ENCODE measurements at places on chromosomes 5 and 9. TPM values are rescaled to one million over a fixed set of nuclear protein-coding genes. Genes with fewer than 3 reads are reported as not detected.

DNA sequence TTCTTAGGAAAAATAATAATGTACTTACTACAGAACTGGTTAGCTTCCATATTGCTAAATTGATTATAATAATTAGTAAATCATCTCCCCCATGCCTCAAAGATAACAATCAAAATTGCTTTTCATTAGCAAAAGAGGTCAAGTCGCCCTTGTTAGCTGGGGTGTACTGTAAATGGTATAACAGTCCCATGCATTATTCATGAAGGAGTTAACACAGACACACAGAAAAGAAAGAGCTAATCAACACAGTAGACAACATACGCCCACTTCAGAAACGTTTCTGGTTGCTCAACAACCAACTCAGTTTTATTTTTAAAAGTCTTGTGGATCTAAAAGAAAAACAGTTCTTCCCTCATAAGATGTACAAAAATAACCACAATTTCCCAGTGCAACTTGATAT is 100.2 kb downstream of the MPDZ start:
- DNase-seq: no peak

DNA sequence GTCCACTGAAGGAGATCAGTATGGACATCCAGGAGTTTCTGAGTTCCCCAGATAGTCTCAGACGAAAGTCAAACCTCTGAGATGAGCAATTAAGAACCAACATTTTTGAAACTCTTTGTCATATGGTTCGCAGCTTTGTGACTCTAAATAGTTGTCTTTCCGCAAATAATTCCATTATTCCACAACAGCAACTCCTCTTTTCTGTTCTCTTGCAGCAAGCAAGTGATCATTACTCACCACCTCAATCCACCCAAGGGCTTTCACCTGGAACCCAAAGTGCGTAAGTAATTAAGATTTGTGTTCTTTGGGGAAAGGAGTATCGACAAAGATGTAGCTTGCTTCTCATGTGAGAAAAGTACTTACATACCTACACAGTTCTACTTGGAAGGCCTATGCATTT is 15.6 kb downstream of the MTX3 start:
- DNase-seq: no peak

DNA sequence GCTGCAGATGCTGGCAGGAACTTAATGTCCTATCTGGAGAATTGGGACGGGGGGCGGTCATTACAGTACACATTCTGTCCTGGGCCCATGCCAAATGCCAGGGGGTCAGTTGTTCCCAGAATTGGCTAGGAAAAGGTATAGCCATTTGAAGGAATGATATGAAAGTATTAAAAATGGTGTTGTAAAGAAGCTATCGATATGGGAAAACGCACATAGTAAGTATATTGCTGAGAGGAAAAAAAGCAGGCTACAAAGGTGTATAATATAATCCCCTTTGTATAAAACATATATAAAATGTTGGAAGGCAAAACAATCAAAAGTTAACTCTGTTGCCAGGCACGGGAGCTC is 450 bp upstream of the ARHGEF39 start:
- no peak for DNase-seq

The POLE3 gene
- 73.8 TPM for total RNA-seq

- DNase-seq: no peak
These were observed 2125.4 kb upstream of the WWC1 start for GRCh38 chr5:166166071-166166470.

- DNase-seq: peak; percentile 41
These were observed 32.6 kb upstream of the EGFL7 start for GRCh38 chr9:136629879-136630661.

- no peak for DNase-seq
These were observed 148.3 kb upstream of the SLC24A2 start for GRCh38 chr9:19937121-19937520.

- DNase-seq: no peak
These were observed 2.9 kb downstream of the WDR38 start for GRCh38 chr9:124855944-124856765.

The SAXO1 gene
- total RNA-seq: not detected

DNA sequence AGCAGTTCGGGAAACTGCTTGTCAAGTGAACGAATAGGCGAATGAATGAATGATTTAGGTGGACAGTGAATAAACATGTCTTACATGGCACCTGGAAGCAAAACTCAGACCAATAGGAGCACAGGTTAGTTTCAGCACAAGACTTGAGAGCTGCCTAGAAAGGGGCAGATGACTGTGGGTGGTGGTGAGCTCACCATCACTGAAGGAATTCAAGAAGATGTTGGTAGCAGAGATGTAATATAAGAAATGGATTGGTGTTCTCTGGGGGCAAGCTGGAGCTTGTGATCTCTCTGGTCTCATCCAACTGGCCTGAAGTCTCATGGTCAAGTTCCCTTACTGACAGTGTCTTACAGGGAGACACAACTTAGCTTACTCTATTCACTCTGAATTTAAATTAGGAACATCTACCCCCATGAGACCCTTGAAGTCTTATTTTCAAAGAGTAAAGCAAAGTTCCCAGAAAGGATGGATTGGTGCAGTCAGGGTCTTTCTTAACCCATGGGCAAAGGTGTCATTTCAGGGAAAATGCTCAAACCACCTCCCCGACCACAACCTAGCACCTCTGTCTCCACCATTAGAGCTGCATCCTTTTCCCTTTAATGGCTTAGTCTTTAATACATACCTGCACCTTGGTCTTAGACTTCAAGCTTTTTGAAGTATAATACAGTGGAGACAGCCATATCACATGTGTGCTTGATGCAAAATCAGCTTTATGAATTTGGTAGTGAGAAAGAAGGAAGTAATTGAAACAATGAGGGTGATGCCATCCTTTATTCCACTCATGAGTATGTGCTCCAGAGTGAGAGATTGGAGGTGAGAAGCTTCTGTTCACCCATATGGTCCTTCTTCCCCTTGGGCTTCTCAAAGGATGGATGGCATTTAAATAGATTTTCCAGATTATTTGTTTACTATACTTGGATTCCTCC is 5.1 kb downstream of the LCP2 start:
- no peak for DNase-seq

The PCDHGC5 gene
- total RNA-seq: not detected

- no peak for DNase-seq
These were observed 26.1 kb upstream of the CTSL start for GRCh38 chr9:87699835-87700234.

DNA sequence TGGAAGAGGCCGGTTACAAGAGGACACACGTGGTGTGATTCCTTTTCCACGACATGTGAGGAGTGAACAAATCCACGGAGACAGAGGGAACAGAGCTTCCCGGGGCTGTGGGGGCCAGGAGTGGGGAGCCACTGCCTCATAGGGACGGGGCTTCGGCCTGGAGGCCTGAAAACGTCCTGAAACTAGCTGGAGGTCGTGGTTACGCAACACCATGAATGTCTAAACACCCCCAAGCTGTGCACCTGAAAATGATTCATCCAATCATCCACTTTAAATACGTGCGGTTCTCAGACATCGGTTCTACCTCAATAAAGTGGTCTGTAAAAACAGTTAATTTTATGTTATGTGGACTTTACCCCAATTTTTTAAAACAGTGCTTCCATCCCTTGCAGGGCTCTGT is 65.3 kb upstream of the PPP1R26 start:
- DNase-seq: no peak

The MRRF gene
- total RNA-seq: 58.8 TPM

DNA sequence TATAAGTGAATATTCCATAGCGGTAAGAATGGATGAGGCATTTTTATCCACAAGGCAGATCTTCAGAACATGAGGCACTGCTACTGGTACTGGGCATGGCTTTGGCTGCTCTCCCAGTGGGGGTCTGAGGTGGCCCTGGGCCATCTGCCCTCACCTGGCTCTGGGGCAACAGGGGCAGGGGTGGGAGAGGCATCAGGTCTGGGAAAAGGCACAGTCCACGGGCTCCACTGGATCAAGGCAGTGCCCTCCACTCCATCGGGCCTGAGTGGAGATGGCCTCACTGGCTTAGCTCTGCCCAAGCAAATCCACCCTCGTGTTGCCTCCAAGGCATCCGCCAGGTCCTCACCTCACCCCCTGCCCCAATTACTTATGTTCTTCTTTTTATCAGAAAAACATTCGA is 10.9 kb upstream of the NKD2 start:
- no peak for DNase-seq

GRCh38 chr5:75993643-75994520 is 89.3 kb upstream of the SV2C start:
- DNase-seq: no peak

The CCDC192 gene
- not detected for total RNA-seq

DNA sequence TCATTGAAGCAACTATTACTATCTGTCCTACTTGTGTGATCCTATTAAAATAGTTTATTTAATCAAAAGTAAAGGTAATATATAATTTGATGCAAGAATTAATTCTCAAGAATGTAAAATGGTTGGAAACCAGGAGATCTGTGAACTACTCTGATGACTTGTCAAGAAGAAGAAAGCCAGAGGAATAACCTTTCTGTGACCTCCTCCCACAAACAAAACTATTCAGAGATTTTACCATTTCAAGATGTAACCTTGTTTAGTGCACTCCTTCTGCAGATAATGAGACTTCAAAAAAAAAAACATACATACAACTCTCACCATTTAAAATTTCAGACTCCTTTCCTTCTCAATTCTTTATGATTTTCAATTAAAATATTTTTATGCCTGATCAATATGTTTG is 79.5 kb downstream of the RFX3 start:
- DNase-seq: no peak

GRCh38 chr5:118076490-118076889 is 911.9 kb downstream of the DTWD2 start:
- DNase-seq: no peak

The LHFPL2 gene
- total RNA-seq: 0.09 TPM

The ARHGEF37 gene
- total RNA-seq: 1.6 TPM

DNA sequence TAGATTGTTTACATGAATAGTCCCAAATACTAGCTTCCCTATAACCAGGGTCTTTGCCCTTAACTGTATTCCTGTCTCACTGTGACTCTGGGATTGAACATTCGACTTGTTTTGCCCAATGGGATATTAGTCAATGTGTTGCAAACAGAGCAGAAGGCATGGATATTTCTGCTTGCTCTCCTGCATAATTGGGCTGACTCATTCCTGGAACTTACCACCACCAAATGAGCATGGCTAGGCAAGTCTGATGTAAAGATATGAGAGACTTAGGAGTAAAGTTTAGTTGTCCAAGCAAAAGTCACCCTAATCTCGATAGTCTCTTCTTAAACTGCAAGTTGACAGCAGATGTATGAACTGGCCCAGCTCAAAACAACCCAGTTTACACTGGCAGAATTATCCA is 273.5 kb upstream of the CCNG1 start:
- no peak for DNase-seq

- no peak for DNase-seq
These were observed 74.3 kb downstream of the COL23A1 start for GRCh38 chr5:178515776-178516503.

GRCh38 chr9:113468716-113469448 is 5.4 kb downstream of the RGS3 start:
- DNase-seq: no peak

- DNase-seq: no peak
These were observed 1.0 kb downstream of the NREP start for GRCh38 chr5:111755942-111756381.

- DNase-seq: no peak
These were observed 8.3 kb downstream of the ATG10 start for GRCh38 chr5:81980160-81980559.

DNA sequence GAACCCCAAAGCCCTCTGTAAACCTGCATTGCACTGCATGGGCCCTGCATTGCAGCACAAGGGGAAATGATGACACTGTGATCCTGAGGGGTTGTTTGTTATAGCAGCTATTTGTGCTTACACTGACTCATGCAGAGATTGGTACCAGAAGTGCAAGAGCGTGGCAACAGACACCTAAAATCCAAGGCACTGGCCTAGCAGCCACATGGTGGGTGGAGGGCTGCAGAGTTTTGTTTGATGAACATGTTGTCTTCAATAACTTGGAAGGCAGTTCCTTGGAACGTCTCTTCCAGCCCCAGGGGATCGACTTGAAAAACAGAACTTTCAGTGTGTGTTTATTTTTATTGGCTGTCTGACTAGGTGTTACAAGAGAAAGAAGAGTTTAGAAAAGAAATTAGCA is 14.5 kb downstream of the FCN2 start:
- no peak for DNase-seq

- DNase-seq: no peak
These were observed 40.5 kb downstream of the MVB12B start for GRCh38 chr9:126367139-126367538.

- DNase-seq: no peak
These were observed 31.6 kb downstream of the ATP6V0E1 start for GRCh38 chr5:173015192-173015591.

The FBXO4 gene
- total RNA-seq: 16.1 TPM

GRCh38 chr9:82584349-82584863 is 478.5 kb downstream of the RASEF start:
- no peak for DNase-seq

DNA sequence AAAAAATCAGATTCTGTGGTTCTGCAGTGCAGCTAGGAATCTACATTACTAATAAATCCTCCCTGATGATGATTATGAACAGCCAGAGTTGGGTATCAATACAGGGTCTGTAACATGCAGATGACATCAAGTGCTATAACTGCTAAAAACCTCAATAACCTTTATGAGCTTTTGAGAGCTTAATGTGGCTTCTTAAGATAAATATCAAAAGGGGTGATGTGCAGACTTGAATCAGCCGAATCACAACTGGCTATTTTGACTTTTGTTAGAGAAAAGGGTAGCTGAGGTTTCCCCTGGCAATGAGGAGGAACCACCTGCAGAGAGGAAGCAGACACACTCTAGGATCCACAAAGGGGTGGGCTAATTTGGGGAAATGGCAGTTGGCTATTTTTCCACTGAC is 30.2 kb downstream of the CAPSL start:
- DNase-seq: no peak

DNA sequence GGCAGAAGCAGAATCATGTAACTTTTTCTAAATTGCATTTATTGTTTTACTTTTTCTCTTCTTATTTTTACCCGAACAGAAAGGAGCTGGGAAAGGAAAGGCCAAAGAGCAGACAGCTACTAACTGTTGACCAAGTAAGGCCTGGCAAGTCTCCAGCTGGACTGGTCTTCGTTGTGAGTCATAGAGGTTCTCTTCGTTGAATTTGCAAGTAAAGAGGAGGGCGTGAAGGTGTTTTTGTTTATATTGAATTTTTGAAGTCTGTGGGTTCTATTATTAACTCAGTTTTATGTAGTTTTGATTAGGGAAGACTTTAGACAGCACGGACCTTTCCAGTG is 416.5 kb upstream of the CCNH start:
- DNase-seq: no peak

The NSG2 gene
- total RNA-seq: not detected

The SLC6A3 gene
- not detected for total RNA-seq

The NOTCH1 gene
- total RNA-seq: 81.3 TPM

DNA sequence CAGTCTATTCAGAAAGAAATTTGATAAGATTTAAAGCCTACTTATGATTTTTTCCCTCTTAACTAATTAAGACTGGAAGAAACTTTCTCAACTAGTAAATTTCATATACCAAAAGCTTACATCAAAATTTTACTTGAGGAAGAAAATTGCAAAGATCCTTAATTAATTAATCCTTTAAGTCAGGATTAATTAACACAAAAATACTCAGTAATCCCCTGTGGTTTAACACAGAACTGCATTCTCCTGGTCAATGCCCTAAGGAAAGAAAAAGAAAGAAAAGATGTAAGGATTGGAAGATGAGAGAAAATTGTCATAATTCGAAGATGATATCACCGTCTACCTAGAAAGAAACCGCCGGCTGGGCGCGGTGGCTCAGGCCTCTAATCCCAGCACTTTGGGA is 17.3 kb upstream of the RUFY1 start:
- no peak for DNase-seq

The MOCS2 gene
- 15.4 TPM for total RNA-seq
